SK-N-SH treated with all-trans-retinoic acid at 6 μM for 48 hours (cell line): ENCODE measurements at places on chromosomes 5 and 9.

- 0 out of 3 replicates have a peak, but pooled peaks have one; percentile 5 for ATAC-seq
These were observed 2.6 kb downstream of the CTNNAL1 start for GRCh38 chr9:109010746-109011145.

DNA sequence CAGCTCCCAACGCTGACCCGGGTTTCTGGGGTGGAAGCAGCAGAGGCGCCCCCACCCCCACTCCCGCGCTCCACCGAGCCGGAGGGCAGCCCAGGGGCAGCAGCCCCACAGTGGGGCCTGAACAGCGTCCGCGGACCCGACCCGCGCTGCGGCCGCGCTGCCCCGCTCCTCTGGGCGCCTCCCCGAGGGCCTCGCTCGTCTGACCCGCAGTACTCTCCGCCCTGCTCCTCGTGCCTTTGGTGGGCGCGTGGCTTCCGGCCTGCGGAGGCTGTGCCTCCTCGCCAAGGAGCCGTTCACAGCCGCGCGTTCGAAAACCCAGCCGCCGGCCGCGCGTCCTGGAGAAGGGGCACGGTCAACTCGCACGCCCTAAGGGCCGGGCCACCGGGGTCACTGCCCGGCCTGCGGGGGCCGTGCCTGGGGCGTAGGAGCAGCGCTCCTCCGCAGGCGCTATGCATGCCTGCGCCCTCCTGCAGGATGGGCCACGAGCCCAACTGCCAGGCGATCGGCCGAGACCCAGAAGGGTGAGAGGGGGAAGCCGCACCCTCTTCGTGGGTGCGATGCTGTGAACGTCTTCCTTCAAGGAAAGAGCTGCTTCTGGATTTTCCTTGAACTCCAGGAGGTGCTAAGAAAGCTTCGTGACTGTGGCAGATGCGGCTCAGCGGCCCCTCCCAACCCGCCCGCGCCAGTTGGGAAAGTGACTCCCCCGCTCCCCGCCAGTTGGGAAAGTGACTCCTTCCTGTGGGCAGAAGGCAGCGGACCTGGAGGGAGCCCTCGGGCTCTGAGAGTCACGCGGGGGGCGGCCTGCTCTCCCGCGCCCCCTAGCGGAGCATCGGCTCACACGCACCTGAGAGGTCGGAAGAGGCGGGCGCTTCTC lies 82.7 kb downstream of the HSD17B3 start:
- no peak for ATAC-seq

DNA sequence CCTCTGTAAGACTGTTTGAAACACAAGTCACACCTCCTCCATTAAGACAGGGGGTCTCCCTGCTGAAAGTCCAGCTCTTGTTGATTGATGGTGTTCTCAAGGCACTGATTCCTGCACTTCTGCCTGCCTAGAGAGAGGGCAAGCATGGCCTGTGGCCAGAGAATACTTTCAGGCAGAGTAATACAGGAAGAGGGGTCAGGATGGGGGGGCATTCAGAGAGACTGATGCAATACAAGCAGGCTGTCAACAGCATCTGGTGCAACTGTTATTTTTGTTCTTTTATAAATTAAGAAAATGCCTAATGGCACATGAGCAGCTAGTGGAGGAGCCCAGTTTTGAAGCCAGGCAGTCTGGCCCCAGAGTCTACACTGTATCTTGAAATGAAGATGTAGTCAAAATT lies 302.2 kb downstream of the DIRAS2 start:
- ATAC-seq = no peak

DNA sequence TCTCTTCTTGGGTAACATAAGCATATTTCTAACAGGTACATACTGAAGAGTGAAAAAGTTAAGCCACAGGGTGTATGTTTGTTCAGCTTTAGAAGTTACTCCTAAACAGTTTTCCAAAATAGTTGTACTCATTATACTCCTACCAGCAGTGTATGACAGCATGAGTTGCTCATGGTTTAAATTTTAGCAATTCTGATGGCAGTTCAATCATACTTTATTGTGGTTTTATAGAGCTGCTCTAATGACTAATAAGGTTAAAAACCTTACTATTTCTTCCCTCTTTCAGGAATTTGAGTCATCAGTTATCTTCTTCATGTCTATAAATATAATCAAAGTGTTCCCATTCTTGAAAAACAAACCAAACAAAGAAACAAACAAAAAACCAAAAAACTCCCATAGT lies 81.5 kb downstream of the CAAP1 start:
- ATAC-seq = no peak

GRCh38 chr9:98256756-98257155 lies 1.3 kb upstream of the TBC1D2 start:
- 0 out of 3 replicates have a peak, but pooled peaks have one; percentile 5 for ATAC-seq

GRCh38 chr5:74209571-74209970 lies 431.0 kb downstream of the ENC1 start:
- no peak for ATAC-seq

GRCh38 chr9:133950192-133950591 lies 41.9 kb downstream of the VAV2 start:
- ATAC-seq = no peak

- no peak for ATAC-seq
These were observed 182.0 kb upstream of the MPDZ start for GRCh38 chr9:13461414-13461991.

DNA sequence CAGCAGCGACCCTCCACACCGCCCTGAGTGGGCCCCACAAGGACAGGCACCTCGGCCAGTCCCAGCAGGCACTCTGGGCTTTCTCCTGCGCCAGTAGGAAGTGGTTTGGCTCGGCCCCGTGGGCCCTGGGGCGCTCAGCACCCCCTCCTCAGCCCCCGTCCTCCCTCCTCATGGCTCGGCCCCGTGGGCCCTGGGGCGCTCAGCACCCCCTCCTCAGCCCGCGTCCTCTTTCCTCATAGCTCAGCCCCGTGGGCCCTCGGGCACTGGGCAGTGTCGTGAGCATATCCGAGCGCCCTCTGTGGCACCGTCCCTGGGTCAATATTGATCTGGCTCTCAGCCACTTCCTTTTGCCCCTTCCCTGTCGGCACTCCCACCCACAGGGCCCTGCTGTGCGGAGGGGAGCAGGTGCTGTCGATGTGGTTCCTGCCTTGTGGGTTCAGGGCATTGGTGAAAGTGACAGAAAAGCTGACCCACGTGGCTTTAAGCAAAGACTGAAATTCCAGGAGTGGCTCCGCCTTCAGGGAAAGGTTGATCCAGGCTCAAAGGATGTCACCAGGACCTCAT lies 5.5 kb upstream of the SCGB3A1 start:
- no peak for ATAC-seq

- peak; percentile 97 for ATAC-seq
These were observed 52.3 kb downstream of the NTNG2 start for GRCh38 chr9:132214027-132214622.

GRCh38 chr5:36180556-36181350 lies 28.8 kb downstream of the SKP2 start:
- ATAC-seq = no peak

DNA sequence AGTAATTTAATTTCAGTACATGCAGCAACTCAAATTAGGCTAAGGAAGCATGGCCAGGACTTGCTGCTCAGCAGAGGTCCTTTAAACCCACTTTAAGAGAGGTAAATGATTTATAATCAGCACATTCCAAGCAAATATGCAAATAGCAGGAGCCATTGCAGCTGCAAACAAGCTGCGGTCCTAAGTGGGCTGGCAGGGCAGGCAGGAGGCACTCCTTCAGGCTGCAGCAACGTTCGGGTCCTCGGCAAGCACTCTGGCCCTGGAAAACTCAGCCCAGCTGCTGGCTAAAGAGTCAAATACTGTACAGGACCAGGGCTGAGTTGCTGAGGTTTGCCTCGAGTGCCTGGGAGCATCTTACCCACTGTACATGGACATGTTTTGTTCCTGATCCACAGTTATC lies 126.9 kb downstream of the FSTL4 start:
- ATAC-seq = no peak

DNA sequence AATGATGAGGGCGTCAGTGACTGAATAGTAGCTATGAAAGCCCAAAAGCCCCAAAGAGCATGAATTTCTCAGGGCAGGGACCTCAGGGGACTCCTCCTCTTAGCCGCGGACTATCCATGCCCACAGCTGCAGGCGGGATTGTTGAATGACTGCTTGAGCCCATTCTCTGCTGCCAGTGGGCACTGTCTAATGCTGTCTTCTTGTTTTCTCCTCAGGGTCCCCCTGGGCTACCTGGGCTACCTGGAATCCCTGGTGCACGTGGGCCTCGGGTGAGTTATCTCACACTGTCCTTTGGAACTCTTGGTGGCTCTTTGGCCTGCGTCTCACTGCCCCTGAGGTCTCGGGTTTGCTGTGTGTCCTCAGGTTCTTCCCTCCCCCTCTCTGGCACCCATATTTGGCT lies 22.7 kb downstream of the COL27A1 start:
- ATAC-seq = no peak

DNA sequence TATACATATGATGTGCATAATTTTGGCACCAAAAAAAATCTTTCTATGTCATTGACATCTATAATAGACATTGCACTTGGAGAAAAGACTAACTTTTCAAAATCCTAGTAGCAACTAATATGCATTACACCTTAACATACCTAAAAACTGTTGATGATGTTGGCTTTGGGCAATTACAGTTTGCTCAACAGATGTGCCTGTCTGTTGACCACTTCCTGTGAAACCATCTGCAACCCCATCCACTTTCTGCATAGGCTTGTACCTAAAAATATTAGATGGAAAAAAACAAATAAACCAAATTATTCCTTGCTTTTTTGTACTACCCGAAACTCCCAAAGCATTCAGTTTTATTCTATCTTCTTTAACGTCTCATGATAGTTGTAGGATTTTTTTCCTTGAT lies 248.6 kb downstream of the RFX3 start:
- no peak for ATAC-seq

DNA sequence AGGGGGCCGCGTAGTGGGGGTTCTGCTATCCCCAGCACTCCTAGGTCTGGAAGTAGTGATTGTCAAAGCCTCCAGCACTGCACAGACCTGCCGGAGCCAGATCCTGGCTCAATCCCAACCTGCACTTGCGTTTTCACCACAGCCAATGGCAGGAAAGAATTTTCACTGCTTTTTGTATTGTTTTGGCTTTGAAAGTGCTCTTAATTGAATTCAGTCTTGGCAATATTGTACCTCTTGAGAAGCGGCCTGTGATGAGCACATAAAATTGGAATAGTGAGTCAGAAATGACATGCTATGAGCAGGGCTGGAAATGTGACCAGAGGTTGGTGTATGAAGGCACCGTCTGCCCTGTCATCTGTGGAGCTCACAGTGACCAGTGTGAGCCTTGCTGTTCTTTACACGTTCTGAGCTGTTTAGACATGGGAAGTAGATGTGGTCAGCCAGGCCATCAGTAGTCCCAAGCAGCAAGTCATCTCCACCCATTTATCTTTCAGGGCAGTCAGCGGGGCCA lies 41.5 kb downstream of the SECISBP2 start:
- ATAC-seq = peak; percentile 34; the same call in 2 of the 3 replicates

GRCh38 chr9:78694974-78695373 lies 398.0 kb downstream of the PSAT1 start:
- ATAC-seq = no peak

- ATAC-seq = no peak
These were observed 6.3 kb downstream of the GPR21 start for GRCh38 chr9:123039617-123040219.

DNA sequence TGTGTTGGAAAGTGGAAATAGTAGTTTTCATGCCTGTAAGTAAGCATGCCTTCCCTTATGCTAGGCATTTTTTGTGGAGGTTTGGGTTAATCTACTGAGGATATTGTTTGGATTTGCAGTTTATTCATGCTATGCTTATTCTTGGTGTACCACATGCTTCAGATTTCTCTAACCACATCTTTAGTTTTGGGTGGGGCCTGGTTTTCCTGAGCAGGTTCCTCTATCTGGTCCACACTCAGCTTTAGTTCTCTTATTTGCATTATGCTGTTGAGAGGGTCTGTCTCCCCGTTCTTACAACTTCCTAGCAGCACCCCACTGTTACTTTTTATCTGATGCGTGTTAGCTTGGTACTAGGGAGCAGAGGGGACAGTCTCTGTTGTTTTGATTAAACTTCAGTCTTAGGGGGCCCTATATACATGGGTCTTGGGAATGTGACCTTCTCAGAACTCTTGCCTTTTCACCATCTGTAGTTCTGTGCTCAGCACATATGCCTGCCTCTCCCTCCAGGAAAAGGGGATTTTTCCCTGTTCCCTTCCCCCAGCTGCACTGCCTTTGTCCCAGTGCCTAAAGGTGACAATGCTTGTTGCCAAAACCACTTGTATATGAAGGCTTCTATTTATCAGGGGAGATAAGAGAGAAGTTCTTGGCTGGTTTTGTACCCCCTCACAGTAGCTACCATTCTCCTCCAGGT lies 10.0 kb upstream of the CAMK4 start:
- ATAC-seq = no peak

DNA sequence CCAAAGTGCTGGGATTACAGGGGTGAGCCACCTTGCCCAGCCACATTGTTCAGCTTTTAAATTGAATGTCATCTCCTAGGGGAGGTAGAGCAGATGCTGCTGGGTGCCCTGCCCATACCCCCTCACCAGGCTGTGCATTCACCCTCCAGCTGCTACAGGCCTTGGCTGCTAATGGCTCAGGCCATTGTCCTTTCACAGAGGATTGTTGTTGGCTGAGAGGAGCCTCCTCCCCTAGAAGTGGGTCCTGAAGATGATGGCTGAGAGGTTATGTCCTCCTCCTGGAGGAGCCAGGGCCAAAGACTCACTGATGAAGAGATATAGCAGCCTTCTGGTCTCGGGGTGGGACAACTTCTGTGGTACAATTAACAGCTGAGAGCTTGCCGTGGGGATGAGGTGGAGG lies 74.6 kb downstream of the PHAX start:
- no peak for ATAC-seq

- ATAC-seq = peak; percentile 21; the same call in 1 of the 3 replicates
These were observed 165.8 kb upstream of the MAP3K1 start for GRCh38 chr5:56649569-56649968.

DNA sequence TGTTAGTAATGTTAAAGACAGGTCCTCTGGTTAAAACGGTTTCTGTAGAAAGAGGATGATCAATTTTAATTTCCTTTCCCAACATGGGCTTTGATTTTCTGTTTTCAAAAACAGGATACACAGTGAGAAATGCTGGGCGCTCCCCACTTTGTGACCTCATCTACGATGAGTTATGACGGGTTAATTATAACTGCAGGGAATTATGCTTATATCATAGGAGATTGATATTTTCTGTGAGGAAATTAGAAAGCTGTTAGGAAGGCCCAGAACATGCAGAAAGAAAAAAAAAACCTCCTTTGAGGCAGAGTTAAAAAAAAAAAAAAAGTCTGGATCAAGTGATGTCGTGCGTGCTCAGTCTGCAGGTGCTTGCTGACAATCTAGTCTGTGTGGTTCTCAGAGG lies 176.8 kb upstream of the OTULINL start:
- no peak for ATAC-seq

DNA sequence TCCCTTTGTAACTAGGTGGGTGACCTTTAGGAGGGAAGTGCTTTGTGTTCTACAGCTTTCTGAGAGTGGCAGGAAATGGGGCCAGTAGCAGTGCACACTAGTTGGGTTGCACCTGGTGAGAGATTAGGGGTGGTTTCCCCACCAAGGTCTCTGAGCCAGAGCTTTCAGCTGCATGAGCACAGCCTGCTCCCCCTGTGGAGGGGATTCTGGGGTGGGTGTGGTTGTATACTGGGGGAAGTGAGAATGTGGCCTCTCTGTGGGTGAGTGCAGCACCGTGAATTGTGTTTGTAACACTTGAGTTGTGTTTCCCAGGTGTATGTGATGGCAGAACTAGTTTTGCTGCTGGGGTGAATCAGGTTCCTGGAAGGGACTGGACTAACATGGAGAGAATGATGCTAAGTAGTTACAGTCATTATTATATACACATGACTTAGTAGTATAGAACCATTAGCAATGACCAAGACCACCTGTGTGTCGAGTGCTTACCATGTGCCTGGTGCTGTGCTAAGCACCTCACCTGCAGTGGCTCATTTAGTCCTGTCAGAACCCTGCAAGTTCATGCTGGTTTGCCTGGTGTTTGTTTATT lies 11.8 kb upstream of the CXXC5 start:
- ATAC-seq = no peak

GRCh38 chr9:3244963-3245653 lies 280.7 kb downstream of the RFX3 start:
- no peak for ATAC-seq
